ENCODE measurements at places on chromosomes 13 and 19.

GRCh38 chr19:23116802-23117571 is at the start of gene ZNF730:
ZNF730 (plus strand) TSS chr19:23117025; CDS start chr19:23117174, 149 bp downstream.
- peak; percentile 10 for DNase-seq

GRCh38 chr13:42361701-42362100 is 89.7 kb downstream of the AKAP11 start:
- DNase-seq, result no peak

DNA sequence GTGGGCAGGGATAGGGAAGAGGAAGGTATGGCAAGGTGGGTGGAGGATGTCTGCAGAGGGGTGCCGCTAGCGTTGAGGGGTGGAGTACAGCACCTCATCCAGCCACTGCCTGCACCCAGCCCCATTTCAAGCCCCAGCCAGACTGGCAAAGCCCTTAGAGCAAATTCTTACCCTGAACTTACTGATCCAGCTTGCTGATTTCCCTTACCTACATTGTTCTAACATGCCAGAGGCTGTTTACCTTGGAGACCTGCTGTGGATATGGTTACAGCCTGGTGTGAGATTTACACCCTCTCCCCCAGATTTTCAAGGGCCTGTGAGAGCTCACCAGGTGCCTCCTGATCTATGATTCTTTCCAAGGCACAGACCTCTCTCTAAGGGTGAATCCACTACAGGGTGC is 86.0 kb downstream of the ZNF726 start:
- no peak for DNase-seq

DNA sequence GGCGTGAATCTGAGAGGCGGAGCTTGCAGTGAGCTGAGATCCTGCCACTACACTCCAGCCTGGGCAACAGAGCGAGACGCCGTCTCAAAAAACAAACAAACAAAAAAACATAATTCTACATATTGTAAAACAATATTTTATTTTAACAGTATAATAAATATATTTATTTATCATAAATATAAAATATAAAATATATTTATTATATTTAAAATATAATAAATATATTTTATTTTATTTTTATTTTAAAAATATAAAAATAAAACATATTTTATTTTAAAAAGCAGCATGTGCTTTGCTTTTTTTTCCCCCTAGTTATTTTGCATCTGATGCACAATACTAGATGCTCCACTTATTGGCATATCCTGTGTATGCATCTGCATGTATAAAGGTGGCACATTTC is 1634.6 kb upstream of the PCDH20 start:
- no peak for DNase-seq

DNA sequence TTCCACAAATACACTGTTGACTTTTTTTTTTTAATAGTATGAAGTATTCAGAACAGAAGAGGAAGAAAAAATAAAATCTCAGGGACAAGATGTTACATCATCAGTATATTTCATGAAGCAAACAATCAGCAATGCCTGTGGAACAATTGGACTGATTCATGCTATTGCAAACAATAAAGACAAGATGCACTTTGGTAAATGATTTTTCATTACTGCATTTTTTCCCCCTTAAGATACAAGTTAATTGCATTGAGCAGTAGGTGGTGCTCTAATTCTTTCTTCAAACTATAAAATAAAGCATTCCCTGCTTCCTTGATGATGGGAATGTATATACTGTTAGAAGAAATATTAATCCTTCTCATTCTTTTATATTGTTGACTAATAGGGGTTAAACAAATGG is 17.1 kb downstream of the UCHL3 start:
- no peak for DNase-seq

GRCh38 chr13:33206425-33206824 is 79.1 kb downstream of the STARD13 start:
- no peak for DNase-seq

GRCh38 chr19:7521551-7522071 is 813 bp upstream of the MCOLN1 start:
- DNase-seq, result no peak

GRCh38 chr19:32692727-32693061 is 1.1 kb downstream of the NUDT19 start:
- no peak for DNase-seq

GRCh38 chr13:20980899-20981298 is 78.4 kb upstream of the XPO4 start:
- no peak for DNase-seq

DNA sequence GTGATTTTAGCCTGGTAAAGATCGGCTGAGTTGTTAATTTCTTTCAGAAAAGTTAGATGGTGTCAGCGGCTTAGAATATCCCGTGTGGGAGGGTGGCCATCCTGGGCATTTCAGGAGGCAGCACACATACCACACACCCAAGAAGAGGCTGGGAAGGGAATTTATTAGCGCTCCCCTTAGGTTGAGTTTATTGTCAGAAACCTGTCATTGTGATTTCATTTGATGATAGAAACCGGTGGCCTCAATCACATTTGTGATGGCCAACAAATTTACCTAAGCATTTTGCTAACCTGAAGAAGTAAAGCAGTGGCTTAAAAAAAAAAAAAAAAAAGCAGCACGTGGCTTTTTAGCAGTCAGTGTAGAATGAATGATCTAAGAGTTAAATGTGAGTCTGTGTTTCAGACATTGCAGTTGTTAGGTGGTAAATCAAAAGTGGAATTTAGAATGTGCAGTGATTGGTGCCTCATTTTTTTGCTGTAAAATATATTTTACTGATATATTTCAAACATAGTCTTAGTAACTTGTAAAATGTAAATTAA is 2.7 kb downstream of the SIPA1L3 start:
- no peak for DNase-seq

GRCh38 chr13:32175307-32175706 is 139.9 kb downstream of the ZAR1L start:
- DNase-seq, result no peak

DNA sequence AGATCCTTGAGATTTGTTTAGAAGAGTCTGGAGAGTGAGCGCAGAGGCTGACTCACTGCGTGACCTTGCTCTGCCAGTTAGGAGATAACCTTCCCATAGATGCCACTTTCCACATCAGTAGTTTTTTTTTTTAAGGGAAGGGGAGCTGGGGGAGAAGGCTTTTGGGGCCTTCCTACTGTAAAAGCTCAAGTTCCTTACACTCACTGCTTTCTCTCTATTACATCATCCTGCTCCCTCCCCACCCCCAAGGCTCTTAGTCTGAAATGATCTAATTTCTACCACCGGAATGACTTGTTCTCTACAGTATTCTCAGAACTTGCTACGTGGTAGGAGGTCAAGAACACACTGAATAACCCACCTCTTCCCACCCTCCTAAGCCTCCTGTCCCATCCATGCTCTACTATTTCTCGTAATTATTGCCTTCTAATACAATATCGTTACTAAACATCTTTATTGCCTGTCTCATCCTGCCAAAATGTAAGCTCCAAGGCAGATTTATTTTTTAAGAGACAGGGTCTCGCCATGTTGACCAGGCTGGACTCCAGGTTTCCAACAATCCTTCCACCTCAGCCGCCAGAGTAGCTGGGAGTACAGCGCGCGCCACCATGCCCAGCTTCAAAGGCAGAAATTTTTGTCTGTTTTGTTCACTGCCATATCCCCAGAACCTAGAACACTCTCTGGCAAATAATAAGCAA is 1.2 kb downstream of the LONP1 start:
- DNase-seq, result peak; percentile 79
